ENCODE measurements at places on chromosomes 7 and 10. TPM values are rescaled to one million over a fixed set of nuclear protein-coding genes. Genes with fewer than 3 reads are reported as not detected.

The CCL24 gene
- not detected for total RNA-seq

The DENND2A gene
- under 0.01 TPM for total RNA-seq

The CYTH3 gene
- 9.6 TPM for total RNA-seq

The EPDR1 gene
- total RNA-seq: 2.8 TPM

The ASB10 gene
- not detected for total RNA-seq

The MRLN gene
- not detected for total RNA-seq

The CPA2 gene
- not detected for total RNA-seq

The STAG3 gene
- 0.25 TPM for total RNA-seq

The COL28A1 gene
- total RNA-seq: under 0.01 TPM

The NXPH1 gene
- not detected for total RNA-seq

The LIPM gene
- total RNA-seq: not detected

The NSUN6 gene
- total RNA-seq: 4.2 TPM

The WIPF3 gene
- total RNA-seq: not detected

The TMEM273 gene
- 68.0 TPM for total RNA-seq

The GPRIN2 gene
- not detected for total RNA-seq

The UTF1 gene
- not detected for total RNA-seq

The POM121L12 gene
- not detected for total RNA-seq

The ADIRF gene
- 28.5 TPM for total RNA-seq

The HECW1 gene
- not detected for total RNA-seq

The LSM5 gene
- 18.6 TPM for total RNA-seq

The TRPV5 gene
- total RNA-seq: not detected

The SEC61G gene
- total RNA-seq: 84.8 TPM

The LAMB1 gene
- 419 TPM for total RNA-seq

The A1CF gene
- total RNA-seq: not detected

The IDE gene
- 17.5 TPM for total RNA-seq

The CDK1 gene
- 33.7 TPM for total RNA-seq

The GNG11 gene
- 256 TPM for total RNA-seq

The ZNF425 gene
- total RNA-seq: 1.3 TPM

The TET1 gene
- total RNA-seq: 0.69 TPM

The MBL2 gene
- not detected for total RNA-seq

The PRLHR gene
- not detected for total RNA-seq

The STEAP1B gene
- total RNA-seq: 25.3 TPM

The CNTNAP2 gene
- 1.3 TPM for total RNA-seq

The SORCS1 gene
- total RNA-seq: not detected

The TNS3 gene
- 47.3 TPM for total RNA-seq

The UBN2 gene
- 9.2 TPM for total RNA-seq

The CPA5 gene
- not detected for total RNA-seq

The VPS41 gene
- total RNA-seq: 38.4 TPM

The WEE2 gene
- total RNA-seq: not detected

The IL15RA gene
- 6.8 TPM for total RNA-seq

The FAM171A1 gene
- total RNA-seq: 13.9 TPM

The CDHR1 gene
- total RNA-seq: 0.13 TPM

The CALY gene
- total RNA-seq: not detected

The GPR146 gene
- 48.2 TPM for total RNA-seq

The CACNB2 gene
- total RNA-seq: not detected

The VAX1 gene
- not detected for total RNA-seq

The TDRD1 gene
- total RNA-seq: not detected

The CRHR2 gene
- total RNA-seq: not detected
